ENCODE measurements at places on chromosomes 16 and 17.

DNA sequence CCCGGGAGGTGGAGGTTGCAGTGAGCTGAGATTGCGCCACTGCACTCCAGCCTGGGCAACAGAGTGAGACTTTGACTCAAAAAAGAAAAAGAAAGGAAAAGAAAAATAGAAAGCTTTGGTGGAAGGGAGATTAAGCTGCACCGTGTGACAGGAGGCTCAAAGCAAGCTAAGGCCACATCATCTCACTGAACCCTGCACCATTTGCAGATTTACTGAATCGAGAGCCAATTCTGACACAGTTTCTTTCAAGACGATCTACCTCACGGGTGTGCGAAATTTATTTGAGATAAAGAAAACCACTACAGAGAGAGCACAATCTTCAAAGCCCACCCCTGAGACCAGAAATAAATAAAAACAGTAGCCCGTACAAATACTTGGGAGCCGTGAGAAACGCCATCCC is 49.6 kb downstream of the RTN4RL1 start:
- DNase-seq, result no peak

- no peak for DNase-seq
These were observed 8.7 kb downstream of the SMURF2 start for GRCh38 chr17:64653325-64653984.

DNA sequence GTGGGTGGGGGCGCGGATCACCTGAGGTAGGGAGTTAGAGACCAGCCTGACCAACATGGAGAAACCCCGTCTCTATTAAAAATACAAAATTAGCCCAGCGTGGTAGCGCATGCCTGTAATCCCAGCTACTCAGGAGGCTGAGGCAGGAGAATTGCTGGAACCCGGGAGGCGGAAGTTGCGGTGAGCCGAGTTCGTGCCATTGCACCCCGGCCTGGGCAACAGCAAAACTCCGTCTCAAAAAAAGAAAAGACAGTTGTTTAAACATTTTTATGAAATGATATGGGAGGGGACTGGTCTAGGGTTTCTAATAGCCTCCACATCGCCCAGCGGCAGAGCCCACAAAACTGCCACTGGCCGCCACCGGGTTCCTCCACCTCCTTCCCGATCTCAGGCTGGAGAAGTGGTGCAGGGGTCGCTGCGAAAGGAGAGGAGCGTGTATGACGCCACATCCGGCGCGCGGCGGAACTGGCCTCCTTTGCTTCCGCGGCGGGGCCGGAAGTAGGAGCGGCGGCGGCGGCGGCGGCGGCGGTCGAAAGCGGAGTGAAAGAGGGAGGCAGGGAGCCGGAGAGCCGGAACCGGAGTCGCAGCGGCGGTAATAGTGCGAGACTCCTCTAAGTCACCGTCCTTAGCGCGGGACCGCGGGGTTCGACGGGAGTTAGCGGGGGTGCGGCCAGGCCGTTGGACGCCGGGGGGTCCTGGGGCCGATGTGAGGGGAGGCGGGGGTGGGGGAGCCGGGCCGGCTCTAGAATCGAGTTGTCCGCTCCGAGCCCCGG is at the start of gene PPP4C:
Gene PPP4C (plus strand): TSS at position 492 of the 773 bp plus-strand sequence. CDS start 384 bp downstream, outside the sequence.
- DNase-seq, result no peak

- no peak for DNase-seq
These were observed 197.2 kb downstream of the RBFOX3 start for GRCh38 chr17:79413611-79414010.

- no peak for DNase-seq
These were observed 5.3 kb upstream of the EIF4A3 start for GRCh38 chr17:80152081-80152702.

DNA sequence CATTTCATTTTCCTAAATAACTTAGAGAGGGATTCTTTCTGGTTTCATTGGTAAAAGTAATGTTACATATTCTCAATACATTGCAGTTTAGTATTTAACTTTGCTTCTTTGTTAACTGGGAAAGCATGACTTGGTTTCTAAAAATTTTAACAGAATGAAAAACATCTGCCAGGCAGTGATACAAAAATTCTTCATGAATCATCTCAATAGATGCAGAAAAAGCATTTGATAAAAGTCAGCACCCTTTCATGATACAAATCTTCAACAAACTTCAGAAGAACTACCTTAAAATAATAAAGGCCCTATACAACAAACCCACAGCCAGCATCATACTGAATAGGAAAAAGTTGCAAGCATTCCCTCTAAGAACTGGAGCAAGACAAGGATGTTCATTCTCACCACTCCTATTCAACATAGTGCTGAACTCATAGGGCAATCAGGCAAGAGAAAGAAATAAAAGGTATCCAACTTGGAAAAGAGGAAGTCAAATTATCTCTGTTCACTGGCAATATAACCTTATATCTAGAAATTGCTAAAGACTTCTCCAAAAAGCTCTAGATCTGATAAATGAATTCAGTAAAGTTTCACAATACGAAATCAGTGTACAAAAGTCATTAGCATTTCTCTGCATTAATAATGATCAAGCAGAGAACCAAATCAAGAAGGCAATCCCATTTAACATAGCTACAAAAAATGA is 50.4 kb downstream of the SLFN5 start:
- no peak for DNase-seq

- DNase-seq, result no peak
These were observed 670.0 kb downstream of the MAF start for GRCh38 chr16:78930561-78930960.

DNA sequence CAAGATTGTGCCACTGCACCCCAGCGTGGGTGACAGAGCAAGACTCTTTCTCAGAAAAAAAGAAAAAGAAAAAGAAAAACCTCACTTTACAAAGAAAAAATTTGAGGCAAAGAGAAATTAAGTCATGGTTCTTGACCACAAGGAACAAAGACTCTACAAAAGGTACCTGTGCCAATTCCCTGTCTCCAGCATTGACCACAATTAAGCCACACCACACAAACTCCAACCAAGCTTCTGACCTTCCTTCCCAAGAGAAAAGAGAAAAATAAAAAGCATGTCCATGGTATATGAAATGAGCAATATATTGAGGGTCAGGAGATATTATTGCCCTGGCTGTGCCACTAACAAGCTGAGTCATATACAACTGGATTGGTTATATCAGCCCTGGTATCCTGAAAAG is 146.3 kb upstream of the NOG start:
- DNase-seq, result no peak

GRCh38 chr16:17272716-17273115 is 198.0 kb downstream of the XYLT1 start:
- DNase-seq, result no peak

GRCh38 chr16:57507136-57508034 is 21.1 kb upstream of the DOK4 start:
- no peak for DNase-seq

GRCh38 chr16:89314854-89315253 is 97.4 kb downstream of the ZNF778 start:
- no peak for DNase-seq

GRCh38 chr17:76630151-76630550 is 13.4 kb downstream of the ST6GALNAC1 start:
- DNase-seq, result no peak

DNA sequence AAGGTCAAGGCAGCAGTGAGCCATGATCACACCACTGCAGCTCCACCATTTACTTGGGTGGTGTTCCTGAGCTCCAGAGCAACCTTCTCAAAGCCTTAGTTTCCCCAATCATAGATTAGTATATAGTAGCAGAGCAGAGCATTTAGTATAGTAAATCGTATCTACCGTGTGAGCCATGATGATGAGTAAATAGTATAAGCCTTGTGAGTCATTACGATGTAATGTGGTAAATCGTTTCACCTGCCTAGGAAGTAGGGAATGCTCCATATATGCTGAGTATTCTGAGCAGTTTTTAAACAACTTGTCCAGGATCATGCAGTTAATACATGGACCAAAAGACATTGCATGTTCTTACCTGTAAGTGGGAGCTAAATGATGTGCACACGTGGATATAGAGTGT is 66.4 kb downstream of the SCNN1B start:
- DNase-seq, result no peak

DNA sequence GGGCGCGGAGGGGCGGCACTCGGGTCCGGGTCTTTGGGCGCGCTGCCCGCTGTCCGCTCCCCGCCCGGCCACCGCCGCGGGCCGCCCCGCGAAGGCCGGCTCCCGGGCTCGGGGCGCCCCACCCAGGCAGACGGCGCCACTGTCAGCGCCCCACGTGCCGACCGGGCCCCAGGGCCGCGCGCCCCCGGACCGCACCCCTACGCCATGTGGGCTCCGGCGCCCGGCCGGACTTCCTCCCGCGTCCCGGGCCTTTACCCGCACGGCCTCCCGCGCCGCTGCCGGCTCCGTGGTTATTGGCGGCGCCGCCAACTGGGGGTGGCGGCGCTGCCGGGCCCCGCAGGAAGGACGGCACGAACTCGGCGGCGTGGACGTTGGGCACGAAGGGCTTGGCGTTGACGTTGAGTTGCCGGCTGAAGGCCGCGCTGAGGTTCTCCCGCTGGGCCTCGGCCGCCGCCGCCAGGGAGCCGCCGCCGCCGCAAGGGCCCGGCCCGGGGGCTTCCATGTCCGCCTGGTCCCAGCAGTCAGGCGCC is 577 bp downstream of the GSPT1 start:
- no peak for DNase-seq

DNA sequence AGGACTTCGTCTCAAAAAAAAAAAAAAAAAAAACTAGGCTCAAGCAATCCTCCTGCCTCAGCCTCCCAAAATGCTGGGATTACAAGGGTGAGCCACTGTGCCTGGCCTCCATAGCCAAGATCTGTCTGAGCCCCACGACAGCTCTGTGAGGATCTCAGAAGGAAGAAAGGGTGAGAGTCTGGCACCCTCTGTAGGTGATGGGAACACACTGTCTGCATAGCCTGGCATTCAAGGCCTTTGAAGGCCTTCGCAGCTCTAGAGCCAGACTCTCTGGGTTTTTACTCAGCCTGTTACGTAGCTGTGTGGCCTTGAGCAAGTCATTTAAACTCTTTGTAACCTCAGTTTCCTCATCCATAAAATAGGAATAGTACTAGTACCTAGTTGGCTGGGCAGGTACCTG is 6.3 kb upstream of the XPO6 start:
- no peak for DNase-seq

DNA sequence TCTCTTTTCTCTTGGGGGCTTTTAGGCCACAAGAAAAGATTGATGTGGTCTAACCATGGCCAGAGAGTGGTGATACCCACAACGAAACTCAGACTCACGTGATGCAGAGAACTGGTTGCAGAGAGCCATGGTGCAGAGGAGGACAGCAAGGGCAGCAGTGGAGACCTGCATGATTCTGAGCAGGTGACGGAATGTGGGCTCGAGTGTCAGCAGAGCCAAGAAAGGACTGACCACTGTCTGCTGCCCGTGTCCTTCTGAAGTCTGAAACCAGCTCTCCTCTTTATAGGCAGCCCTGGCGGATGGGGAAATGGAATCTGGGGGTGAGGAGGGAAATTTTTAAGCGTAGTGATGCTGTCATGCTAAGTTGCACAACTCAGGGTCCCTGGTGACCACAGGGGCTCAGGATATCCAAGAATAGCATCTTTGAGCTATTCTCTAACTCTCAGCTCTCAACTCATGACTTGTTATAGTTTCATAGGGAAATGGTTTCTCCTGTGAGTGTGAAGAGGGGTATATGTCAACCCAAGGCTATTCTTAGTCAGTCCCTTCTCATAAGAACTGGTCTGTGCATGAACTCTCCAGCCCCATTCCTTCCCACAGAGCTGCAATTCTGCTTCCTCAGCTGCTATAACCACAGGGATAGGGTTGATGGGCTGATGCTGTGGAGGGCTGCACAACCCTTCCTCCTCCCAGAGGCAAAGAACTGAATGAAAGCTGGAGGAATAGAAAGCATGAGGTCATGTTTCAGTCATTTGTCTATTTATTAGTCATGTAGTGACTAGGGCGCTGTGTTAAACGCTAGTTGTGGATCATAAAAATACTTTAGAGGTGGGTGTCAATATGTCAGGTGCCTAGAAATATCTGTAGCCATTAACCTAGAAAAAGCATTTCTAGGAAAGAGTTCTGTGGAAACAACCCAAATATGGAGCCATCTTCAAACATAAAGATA is at the start of gene CCL3:
Gene CCL3 (minus strand): TSS at position 256 of the 949 bp plus-strand sequence. CDS start 85 bp downstream, at position 171.
- DNase-seq, result no peak

DNA sequence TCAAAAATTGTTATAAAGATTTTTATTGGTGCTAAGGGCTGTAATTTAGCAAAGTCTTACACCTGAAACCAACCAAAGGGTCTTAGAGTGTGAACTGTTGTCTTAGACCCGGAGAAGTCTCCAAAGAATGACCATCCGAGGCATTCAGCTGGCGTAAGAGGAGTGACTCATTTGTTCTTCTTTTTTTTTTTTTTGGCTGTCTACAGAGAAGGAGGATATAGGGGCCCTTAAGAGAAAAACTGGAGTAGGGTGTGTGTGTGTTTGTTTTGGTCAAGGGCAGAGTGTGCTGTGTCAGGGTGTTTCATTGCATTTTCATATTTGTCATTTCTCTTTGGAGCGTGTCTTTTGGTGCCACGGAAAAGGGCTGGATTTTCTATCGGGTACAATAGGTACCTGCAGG is 508.0 kb downstream of the WWOX start:
- DNase-seq, result no peak
